ENCODE measurements at places on chromosomes 4 and X.
A peak's percentile ranks its signal among the peaks of the same experiment; 100 is the strongest.

GRCh38 chr4:118289794-118290193 lies 63.0 kb downstream of the PRSS12 start:
- no peak for DNase-seq

DNA sequence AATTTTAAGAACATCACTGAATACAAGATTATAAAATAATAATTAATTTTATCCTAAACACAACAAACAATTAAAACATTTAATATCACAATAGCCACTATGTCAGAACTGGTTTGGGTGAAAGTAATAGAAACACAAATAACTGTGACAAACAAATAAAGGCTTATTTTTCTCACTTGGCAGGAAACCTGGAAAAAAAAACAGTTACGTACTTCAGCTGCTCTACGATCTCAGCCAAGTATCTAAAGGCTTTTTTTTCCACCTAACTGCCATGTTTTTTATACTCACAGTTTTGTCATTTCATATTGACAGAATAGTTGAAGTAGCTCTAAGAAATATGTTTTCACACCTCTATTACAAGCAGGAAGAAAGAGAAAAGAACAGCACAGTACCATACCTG lies 284.8 kb upstream of the INTU start:
- no peak for DNase-seq

- DNase-seq, result no peak
Observed at GRCh38 chr4:130419211-130419975, 1323.4 kb downstream of the C4orf33 start.

GRCh38 chrX:55486736-55487135 lies 2.9 kb downstream of the USP51 start:
- peak; percentile 30 for DNase-seq

- no peak for DNase-seq
Observed at GRCh38 chrX:72110876-72111708, 20.6 kb downstream of the RTL5 start.

- no peak for DNase-seq
Observed at GRCh38 chr4:47031011-47031678, at the start of gene GABRB1. Gene GABRB1, plus strand, starts transcription at chr4:47031567.

DNA sequence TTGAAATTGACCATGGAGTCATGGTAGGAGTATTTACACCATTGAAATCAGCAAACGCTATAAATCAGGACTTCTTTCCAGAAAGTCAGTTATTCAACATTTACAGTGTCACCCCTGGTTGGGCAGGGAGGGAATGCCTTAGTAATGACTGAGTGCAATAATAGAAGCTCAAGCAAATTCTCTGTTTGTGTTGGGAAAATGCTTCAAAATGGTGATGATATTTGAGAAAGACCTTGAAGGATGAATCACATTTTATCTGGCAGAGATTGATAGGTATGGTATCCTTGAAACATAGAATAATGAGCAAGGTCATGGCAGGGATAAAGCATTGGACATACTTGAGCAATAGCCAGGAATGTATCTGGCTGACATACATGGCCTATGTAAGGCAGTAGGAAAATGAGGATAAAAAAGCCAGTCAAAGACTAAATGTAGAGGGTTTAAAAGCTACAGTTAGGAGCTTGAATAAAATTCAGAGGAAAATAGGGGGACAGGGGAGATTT lies 248.7 kb downstream of the FMR1NB start:
- no peak for DNase-seq

DNA sequence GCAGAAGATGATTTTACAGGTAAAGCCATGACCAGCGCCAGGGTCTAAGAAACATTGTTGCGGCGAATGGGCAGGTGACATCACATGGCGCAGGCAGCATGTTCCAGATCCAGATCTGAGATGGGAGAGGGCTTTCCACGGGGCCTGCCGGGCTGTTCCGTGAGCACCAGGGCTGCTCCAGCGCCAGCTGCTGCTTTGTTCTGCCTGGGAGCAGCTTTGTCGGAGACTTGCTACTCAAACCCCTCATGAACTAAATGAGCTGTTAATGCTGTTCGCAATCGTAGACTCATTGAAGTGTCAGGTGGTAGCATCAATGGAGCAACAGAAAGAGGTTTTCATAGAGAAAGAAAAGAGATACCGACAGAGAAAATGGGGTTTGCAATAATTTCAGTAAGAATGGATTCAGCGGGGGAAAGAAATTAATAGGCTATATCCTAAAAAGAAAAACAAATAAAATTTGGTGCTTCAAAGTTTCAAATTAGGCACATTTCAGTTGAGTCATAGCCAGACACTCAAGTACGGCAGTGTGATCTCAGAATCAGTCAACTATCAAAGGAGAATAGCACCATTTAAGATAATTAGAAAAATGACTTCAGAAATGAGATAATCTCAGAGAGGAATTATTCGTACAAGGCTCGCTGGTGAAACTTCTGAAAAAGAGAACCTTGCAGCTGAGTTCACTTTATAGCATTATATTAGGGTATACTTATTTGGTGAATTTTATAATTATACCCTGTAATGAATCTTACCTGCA lies 23.9 kb downstream of the SORBS2 start:
- peak; percentile 81 for DNase-seq

DNA sequence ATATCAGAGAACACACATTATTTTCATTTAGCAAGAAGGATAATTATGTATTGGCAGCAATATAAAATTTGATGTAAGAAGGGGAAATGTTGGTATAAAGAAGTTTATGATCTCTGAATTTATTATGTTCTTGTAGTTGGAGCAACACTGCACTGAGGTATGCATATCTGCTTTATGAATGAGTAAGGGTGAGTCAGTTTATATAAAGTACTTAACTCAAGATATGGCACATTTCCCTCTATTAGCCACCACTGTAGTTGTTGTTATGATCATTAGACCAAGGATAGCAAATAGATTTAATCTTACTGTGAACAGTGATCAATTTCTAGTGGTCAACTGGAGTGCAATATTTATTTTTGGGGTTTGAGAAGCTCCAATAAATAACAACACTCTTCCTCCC lies 66.6 kb downstream of the SNX25 start:
- DNase-seq, result no peak

DNA sequence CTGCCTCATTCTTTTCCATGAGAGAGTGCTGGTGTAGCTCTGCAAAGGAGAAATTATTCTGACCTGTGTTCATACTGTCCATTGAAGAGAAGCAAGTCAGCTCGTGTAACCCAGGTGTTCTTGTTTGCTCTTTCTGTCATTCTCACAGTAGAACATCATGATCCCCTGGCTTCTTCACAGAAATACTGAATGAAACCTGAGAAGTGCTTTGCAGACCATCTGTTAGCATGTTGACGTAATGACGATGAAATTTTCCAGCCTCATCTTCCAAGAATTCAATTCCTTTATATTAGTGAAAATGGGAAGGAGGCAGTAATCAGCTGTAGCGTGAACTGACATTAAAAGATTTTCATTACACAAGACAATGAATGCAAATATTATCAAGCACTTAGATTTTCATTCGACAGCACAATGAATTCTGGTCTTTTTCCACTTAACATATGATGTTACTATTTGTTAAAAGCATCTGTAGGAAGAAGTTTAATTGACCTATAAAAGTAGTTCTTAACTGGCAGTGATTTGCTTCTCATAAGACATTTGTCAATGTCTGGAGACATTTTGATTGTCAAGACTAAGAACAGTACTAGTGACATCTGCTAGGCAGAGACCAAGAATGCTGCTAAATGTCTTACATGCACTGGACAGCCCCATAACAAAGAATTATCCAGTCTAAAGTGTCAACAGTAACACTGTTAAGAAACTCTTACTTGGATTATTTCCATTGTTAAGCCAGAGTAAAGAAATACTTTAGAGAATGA lies 246.3 kb downstream of the BANK1 start:
- DNase-seq, result peak; percentile 43

GRCh38 chrX:9677098-9677739 lies 88.4 kb downstream of the GPR143 start:
- peak; percentile 29 for DNase-seq

- no peak for DNase-seq
Observed at GRCh38 chrX:40094900-40095582, 2.7 kb downstream of the BCOR start.

DNA sequence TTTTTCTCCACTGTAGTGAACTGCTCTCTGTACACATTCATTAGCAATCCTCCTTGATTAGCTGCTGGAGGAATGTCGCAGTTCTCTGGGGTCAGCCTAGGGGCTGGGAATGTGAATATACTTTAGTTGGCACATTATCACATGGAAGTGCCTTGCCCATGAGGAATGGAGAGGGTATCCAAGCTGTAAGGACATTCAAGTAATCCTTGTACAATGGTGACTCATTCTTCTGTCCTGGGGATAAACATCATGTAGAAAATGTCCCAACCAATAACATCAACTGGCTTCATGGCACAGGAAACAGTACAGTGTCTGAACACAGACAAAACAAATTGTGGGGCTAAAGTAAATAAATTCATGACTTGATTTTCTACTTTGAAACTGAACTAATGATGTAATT lies 147.1 kb downstream of the GLRA2 start:
- DNase-seq, result no peak

DNA sequence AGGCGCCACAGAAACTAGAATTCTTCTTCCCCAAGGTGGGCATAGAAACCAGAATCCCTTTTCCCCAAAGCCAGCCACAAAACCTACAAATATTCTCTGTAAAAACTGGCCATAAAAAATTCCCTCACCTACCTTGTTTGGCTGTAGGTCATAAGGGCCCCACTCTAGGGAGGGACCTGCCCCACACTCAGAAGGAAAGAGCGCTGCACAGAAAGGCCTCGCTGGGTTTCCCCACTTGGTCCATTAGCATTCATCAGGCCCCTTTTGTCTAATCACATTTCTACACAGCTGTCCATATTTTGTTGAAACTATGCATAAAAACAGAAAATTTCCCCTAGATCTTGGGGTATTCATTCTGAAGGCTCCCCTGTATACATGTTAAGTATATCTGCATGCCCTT lies 54.1 kb downstream of the PHKA2 start:
- no peak for DNase-seq

GRCh38 chr4:77800483-77801259 lies 18.5 kb downstream of the CNOT6L start:
- no peak for DNase-seq

- DNase-seq, result no peak
Observed at GRCh38 chrX:80138938-80139337, 124.4 kb downstream of the TBX22 start.

DNA sequence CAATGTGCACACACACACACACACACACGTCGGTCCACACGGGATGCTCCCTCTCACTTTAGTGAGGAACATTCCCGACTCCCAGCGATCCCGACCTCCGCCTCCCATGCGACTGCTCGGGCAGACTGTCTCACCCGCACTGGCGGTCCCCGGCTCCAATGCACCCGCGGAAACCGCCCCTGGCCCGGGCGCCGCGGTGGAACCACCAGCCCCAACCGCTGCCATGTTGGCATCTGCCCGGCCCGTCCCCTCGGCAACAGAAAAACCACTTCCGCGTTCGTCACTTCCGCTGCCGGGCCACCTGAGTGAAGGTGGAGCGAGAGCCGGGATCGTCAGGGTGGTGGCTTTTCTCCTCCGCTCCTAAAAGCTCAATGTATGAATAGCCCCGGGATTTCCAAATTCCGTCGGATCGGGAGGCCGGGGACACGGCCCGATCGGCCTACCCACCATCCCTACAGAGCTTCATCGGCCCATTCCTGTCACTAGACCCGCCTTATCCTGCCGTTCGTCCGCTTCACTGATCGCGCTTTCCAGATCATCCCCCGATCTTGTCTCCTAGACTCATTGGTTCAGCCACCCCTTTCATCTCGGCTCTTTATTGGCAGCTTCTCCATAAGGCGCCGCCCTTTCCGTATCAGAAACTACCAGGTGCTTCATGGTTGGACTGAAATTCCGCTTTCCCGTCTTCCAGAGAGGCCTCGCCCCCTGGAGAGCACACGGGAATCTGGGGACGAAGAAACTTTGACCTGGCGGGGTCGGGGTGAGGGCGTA lies at the start of gene SLC35A2:
Gene SLC35A2 (minus strand): TSS at position 235 of the 771 bp plus-strand sequence. CDS start 10 bp downstream, at position 225.
- peak; percentile 87 for DNase-seq

- no peak for DNase-seq
Observed at GRCh38 chr4:12445711-12446235, 1017.1 kb upstream of the HS3ST1 start.

GRCh38 chr4:67684839-67685531 lies 16.0 kb downstream of the UBA6 start:
- no peak for DNase-seq

GRCh38 chr4:169417629-169418282 lies 147.0 kb upstream of the SH3RF1 start:
- DNase-seq, result no peak

DNA sequence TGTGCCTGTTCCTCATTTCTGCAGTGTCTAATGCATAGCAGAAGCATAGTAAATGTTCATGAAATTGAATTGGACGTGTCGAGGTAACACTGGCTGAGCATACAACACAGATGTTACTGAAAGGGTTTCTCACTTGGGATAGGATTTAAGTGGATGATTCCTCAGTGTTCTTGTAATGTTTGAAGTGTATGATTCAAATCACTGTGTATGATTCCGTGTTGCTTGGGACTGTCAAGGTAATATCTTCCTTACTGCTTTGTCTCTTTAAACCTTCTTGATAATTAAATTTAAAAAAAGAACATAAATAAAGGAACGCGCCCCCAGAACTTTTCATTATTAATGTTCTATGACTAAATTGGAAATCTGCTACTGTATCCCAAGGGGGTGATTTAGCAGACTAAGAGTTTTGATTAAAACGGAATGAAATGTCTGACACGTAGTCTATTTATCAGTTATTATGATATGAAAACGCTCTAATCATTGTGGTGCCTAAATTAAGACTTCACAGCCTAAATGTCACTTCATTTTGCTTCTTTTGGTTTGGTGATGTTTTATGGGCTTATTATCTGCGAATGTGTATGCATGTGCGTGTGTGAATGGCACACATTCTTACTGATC lies 696.9 kb upstream of the EPHA5 start:
- no peak for DNase-seq

DNA sequence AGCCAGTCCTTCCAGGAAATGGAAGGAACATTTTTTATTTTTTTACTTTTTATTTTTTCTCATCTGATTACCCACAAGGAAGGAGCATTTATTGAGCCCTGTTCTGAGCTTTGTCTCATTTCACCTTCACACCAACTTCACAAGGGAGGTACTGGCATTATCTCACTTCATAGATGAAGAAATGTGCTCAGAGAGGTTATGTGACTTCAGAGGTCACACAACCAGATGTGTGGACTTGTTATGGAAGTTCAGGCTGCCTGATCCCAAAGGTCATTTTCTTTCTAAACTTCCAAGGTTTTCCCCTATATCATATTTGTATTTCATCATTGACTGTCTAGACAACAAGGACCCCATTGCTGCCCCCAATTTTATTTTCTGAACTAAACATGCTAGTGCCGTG lies 160.3 kb downstream of the DCLK2 start:
- no peak for DNase-seq

Measured in NCI-H1092 treated with DMSO at 0.1 percent for 48 hours (cell line).